Activated CD4-positive, alpha-beta T cell treated with anti-CD3 and anti-CD28 coated beads, Interleukin-2, amount 50 U/mL, for 1 hour (primary cell): ENCODE measurements at places on chromosomes 2 and 18.

- DNase-seq = no peak
Measured at GRCh38 chr2:225170162-225170561, 127.9 kb upstream of the DOCK10 start.

GRCh38 chr2:141513853-141514252, 617.0 kb downstream of the LRP1B start:
- DNase-seq = no peak

- no peak for DNase-seq
Measured at GRCh38 chr2:233265899-233266431, 14.5 kb downstream of the ATG16L1 start.

- no peak for DNase-seq
Measured at GRCh38 chr2:206163251-206163880, 3.7 kb downstream of the EEF1B2 start.
